BJ (cell line): ENCODE measurements at places on chromosomes 4 and X.

GRCh38 chrX:66015152-66015831 lies 24.6 kb downstream of the VSIG4 start:
- no peak for DNase-seq

DNA sequence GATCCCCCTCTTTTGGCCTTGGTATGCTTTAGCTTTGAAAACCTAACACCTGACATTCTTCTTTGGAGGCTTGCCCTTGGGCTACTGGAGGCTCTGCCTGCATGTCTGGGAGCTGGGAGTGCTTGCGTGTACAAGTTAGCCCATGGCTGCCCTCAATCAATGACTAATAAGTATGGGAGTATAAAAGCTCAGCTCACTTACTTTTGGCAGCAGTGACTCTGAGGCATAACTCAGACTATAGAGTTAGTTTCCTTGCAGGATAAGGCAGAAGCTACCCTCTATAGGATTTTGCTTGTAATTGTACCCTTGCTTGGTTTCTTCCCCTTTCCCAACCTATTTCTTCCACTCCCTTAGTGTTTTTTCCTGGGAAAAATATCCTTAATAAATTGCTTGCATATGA lies 247.9 kb downstream of the PPP1R2C start:
- peak; percentile 27 for DNase-seq

DNA sequence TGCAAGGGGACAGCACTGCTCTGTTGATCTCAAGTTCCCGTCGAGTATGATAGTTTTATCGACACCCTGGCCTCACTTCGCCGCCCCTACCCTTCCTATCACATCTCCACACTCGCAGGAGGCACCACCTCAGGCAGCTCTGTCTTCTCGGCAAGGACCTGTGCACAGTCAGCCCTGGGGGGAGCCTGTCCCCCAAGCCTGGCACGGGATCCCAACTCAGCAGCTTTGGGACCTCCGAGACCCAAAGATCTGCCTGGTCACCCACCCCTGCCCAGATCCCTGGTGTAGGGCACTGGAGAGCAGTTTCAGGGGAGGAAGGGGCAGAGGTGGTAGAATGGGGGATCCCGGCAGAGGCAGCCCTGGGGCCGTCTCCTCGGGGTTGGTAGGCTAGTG lies 18.0 kb upstream of the UBA1 start:
- DNase-seq: no peak

DNA sequence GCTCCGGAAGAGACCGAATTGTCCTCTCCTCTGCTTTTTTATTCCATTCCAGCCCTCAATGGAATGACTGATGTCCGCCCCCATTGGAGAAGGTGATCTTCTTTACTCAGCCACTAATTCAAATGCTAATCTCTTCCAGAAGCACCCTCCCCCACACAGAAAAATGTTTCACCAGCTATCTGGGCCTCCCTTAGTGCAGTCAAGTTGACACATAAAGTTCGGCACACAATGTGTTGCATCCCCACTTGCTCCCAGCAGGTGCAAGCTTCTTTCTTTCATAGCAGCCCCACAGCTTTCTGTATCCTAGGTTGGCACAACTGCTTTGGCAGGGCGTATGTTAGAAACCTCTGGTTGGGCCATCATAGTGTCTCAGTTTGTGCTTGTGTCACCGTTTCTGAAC lies 73.3 kb upstream of the TLR3 start:
- DNase-seq: no peak

GRCh38 chr4:79147251-79147650 lies 178.6 kb downstream of the NAA11 start:
- DNase-seq: no peak

DNA sequence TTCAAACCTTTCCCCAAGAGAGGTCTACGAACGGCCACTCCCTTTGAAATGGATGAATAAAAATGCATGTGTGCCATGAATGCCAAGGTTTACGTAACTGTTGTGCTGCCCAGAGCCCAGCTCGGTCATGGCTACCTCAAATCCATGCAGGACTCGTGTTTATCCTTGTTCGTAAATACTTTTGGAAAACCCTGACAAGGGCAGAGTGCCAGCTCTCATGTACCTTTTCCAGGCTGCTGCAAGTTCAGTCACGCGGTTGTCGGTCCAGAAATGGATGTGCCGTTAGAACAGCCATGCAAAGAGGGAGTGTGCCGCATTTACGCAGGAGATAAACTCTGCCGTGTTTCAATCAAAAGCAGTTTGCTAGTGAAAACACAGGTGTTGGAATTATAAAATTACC lies 123.4 kb downstream of the AMELX start:
- no peak for DNase-seq

DNA sequence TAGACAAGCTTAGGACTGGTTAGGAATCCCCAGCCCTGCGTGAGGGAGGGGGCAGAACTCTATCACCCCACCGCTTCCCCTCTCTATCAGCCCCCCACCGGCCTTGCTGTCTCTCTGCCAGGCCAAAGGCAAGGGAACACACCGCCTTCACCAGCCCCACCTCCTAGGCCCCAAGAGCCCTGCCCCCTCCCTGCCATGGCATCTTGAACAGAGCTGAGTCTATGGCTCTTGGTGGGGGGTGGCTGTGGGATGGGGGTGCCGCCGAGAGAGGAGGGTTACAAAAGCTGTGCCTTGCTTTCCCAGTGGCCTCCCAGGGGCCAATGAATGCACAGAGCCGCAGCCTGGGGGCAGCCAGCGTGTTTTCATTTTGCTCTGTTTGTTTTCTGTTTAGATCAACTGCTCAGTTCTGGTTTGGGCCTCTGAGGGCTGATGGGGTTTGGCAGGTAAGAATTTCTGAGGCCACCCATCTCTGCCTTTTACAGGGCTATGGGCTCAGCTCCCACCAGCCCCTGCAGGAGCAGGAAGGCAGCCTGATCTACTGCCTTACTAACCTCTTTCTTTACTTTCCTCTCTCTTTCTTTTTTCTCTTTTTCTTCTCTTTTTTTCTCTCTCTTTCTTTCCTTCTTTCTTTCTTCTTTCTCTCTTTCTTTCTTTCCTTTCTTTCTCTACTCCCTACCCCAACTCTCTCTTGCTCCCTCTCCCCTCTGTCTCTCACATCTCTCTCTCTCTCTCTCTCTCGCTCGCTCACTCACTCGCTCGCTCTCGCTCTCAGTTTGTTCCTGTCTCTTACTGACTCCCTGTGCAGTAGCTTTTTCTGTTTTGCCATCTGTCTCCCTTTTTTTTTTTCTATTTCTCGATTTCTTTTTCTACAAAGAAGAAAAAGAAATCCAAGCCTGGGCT lies 128.3 kb downstream of the PJA1 start:
- DNase-seq: no peak

GRCh38 chr4:154872198-154872597 lies 91.1 kb downstream of the RBM46 start:
- DNase-seq: no peak

- no peak for DNase-seq
Observed at GRCh38 chr4:21380861-21381260, 567.7 kb downstream of the KCNIP4 start.

DNA sequence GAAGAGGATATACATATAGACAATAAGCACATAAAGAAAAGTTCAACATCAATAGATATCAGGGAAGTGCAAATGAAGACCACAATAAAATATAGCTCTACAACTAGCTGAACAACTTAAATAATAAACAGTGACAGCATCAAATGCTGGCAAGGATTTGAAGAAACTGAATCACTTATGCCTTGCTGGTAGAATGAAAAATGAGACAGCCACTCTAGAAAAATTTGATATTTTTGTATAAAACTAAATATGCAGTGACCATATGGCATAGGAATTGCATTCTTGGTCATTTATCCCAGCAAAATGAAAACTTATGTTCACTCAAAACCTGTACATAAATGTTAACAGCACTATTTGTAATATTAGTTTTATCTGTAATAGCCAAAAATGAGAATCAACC lies 1102.0 kb downstream of the C4orf33 start:
- no peak for DNase-seq

GRCh38 chr4:99687120-99687519 lies 29.5 kb upstream of the C4orf54 start:
- no peak for DNase-seq

GRCh38 chrX:21255032-21255618 lies 119.1 kb upstream of the CNKSR2 start:
- no peak for DNase-seq

DNA sequence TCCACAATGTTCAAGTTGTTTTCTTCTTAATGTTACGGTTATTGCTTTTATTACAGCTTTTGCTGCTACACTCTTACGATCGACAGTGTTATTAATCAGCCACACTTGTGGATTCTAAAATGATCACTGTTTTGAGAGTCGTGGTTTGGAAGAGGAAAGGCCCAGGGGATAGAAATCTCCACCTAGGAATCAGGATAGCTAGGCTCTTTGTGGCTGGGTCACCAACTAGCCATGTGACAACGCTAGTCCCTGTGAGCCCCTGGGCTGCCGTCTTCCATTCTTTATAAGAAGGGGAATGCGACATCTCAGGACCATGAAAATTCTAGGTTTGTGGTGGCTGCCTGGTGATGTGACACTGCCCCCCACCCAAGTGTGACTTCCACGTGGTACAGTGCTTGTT lies 380 bp downstream of the SLC34A2 start:
- DNase-seq: no peak

DNA sequence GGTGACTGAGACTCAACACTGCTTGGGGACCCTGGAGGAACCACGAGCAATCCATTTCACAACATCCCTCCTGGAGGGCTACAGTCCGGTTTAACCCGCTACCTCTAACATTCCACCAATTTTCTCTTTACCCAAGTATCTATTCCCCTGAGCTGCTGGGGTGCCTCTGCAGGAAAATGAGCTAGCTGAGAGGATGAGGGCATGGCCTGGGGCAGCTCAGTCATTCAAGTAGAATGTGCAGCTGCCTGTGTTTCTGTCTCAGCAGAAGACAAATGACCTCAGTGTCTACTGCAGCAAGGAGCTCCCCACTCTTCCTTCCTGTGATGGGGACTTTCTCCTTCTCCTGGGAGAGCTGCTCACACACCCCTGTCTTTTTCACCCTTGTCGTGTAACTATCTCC lies 120.8 kb downstream of the ZNF518B start:
- peak; percentile 24 for DNase-seq

DNA sequence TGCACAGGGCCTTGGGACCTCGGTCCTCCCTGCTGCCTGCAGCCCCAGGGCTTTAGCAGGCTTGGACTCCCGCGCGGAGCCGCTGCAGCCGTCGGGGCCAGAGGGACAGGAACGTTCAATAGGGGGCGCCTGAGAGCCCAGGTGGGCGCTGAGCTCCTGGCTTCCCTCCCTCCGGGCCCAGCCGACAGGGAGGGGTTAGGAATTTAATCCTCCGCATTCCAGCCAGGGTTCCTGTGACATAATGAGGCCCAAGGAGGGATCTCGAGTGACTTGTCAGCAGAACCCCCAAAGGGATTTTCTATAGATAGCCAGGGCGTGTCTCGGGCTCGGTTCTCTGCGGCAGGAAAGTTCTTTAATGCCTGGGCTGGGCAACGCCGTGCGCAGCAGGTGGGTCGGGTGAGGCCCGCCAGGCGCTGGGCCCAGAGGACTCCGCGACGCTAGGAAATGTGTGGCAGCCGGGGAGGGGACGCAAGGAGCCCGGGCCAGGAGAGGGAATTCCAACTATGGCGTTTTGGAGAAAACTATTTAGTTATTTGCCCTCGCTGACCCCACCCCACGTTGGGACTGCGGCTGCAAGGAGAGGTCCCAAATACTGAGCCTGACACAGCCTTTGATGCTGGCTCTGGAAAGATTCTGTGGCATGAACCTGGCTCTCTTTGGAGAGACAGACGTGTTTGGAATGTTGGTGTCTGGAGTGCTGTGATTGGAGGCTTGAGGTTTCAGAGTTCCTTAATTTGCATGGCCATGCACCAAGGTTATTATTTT lies 285.2 kb upstream of the GATB start:
- DNase-seq: no peak

DNA sequence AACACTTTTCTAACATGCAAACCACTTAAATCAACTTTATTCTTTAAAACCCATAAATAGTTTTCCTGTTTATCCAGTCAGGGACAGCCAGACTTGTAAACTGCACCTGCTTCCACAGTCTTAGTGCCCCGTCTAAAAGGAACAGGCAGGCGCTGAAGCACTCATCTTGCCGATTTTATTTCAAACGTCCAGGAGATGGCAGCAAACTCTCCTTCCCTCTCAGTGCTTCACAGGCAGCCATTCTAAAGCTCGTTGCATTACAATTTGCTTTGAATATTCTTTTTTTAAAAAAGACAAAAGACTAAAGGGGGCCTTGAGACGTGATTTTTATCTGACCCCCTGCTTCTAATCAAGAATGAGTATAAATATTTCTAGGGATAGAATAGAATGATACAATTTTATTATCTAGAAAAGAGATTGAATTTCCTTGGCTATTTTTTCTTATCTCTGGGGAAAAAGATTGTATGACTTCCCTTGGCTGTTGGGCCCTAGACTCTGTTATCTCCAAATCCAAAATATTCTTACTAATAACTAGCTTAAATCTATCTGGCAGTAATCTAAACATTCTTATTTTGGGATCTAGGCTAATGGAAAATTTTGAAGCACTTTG lies 93.6 kb upstream of the MYOZ2 start:
- DNase-seq: no peak

DNA sequence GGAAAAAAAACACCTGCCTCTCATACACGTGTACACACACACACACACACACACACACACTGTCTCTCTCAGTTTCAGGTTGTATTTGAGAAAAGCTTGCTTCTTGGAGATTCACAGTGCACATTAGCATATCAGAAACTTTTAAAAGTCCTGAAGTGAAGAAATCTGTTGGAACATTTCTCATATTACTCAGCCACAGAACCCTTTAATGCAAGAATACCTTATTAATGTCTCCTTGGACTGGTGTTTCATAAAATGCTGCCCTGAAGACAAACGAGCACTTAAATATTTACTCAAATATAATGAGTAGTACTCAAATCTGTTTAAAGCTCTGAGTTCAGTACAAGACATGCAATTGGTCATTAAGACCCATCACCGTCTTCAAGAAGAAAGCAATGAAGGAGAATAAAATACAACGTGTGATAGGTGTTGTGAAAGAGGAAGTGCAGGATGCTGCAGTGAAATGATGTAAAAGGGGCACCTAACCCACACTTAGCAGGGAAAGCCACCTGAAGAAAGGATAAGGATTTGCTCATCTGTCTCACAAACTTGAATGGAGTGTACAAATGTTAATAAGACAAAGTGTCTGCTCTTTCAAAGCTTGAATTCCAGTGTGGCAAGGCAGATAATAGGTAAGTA lies 57.0 kb downstream of the DCLK2 start:
- DNase-seq: no peak
